AG04449 (cell line): ENCODE measurements at places on chromosomes 12 and 14.

GRCh38 chr14:89308232-89308959, 108.6 kb downstream of the FOXN3 start:
- DNase-seq, result no peak

- no peak for DNase-seq
These were observed 180.9 kb downstream of the CALM1 start for GRCh38 chr14:90577661-90578282.

GRCh38 chr12:7634561-7634960, 31.1 kb downstream of the APOBEC1 start:
- no peak for DNase-seq

DNA sequence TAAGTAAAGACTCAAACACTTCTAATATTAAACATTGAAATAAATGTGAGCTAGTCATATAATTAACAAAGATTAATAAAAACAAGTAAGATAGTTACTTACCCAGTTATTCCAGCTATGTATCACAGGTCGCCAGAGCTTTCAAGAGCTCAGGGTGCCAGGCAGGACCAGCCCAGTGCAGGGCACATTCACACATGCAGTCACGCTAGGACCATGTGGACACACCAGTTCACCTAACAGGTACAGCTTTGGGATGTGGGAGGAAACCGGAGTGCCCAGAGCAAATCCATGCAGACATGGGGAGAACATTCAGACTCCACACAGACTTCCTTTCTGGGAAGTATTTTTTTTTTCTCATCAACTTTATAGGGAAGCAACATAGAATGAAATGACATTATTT, 39.3 kb upstream of the KCNA1 start:
- DNase-seq, result no peak

DNA sequence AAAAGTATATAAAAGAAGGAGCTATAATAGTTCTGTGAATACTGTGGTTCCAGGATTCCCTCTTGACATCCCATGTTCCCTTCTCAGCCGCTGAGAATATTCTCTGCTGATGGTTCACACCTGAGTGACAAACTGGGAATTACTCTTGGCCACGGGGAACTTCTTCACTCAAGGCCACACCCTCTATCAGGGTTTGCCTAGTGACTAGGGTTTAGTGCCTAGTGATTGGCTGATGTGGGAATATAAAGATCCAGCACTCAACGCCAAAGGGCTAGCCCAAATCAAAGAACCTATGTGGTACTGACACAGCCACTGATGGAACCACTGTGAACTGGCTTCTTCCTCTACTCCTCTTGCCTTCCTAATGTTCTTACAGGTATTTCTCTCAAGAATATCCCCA, 248.4 kb downstream of the ASCL1 start:
- no peak for DNase-seq

DNA sequence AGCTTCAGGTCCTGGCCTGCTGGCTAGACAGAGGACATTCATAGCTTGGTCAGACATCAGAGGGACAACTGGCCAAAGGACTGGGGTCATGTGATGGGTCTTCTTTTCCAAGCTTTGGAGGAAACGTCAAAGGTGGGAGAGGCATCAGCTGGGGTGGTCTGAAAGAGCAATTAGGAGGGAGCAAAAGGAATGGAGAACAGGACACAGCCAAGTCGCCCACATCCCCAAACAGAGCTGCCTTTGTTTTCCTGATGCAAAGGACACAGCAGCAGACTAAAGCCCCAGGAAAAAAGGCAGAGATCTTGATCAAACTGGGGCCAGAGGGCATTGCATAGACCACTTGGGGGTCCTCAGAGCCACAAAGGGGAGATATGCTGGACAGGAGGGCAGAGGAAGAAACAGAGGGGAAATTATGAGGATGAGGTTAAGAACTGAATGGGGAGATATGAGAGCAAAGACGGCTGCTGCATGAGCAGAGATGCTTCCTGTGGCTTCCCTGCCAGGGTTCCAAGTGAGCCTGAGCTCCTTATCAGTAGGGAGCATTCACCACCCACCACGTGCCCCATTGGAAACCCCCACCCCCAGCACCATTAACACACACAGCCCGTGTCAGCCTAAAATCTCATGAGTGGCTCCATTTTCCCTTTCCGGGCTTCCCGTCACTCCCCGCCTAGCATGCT, 62.4 kb downstream of the ANO2 start:
- DNase-seq, result no peak

- no peak for DNase-seq
These were observed 12.1 kb upstream of the GAPDH start for GRCh38 chr12:6522193-6522592.

GRCh38 chr12:78402366-78403134, 462.0 kb upstream of the SYT1 start:
- DNase-seq, result no peak

DNA sequence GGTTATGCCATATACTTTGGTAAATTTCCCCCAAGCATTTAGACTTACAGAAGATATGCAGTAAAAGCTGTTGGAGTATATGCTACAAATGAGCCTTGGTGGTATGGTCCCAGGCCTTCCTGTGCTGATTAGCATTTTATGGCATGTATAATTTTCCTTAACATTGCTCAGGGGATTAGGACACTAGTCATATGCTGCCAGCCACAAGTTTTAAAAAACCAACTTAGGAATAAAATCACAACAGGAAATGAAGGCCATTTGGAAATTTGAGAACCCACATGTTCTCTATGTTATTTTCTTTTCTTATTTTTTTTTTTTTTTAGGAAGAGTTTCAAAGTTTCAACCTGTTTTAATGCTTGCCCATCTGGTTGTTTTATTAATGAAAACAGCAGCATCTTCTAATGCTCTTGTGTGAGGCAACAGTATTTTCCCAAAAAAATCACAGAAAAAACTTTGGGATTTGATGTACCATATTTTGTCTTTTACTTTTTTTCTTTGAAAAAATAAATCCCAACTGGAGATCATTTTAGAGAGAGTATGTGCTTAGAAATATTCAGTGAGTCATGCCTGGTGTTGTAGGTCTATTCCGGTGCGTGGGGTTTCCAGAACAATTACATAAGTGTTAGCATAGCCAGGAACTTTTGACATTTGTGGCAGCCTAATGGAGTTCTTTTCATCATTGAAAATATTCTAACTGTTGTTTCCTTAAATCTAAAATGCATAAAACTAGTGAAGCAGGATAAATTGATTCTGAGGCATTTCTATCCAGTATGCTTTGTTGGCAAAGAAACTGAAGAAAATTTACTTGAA, 21.7 kb upstream of the DUSP6 start:
- DNase-seq, result no peak

DNA sequence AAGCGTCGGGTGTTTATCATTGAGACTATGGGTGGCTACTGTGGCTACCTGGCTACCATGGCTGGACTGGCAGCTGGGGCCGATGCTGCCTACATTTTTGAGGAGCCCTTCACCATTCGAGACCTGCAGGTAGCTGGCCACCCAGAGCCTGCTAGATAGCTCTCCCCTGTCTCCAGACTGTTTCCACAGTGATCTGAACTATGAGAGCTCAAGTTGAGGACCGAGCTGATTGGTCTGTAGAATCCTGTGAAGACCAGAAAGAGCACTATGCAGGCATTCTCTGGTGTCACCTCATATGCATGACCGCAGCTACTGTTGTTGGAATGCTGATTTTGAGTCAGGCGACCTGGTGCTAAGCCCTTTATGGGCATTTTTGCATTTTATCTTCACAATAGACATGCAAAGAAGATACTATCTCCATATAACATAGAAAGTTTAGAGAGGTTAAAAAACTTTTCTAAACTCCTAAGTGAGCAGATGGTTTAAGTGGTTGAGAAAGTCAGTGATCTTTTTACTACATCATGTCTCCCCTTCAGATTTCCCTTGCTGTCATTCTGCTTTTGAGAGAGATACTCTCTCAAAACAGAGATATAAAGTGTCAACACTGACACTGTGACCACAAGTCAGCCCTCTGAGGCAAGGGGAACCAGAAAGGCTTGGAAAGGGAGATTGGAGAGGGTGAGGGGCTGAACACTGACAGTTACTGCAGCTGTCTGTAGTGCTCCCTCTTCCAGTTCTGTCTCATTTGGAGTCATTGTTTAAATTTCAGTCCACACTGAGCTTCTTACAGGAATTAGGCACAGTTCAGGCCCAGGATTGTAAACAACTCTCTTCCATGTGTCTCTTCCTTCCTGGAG, 14.3 kb downstream of the ASB8 start:
- no peak for DNase-seq

GRCh38 chr12:7019043-7019569, 830 bp upstream of the LPCAT3 start:
- no peak for DNase-seq

DNA sequence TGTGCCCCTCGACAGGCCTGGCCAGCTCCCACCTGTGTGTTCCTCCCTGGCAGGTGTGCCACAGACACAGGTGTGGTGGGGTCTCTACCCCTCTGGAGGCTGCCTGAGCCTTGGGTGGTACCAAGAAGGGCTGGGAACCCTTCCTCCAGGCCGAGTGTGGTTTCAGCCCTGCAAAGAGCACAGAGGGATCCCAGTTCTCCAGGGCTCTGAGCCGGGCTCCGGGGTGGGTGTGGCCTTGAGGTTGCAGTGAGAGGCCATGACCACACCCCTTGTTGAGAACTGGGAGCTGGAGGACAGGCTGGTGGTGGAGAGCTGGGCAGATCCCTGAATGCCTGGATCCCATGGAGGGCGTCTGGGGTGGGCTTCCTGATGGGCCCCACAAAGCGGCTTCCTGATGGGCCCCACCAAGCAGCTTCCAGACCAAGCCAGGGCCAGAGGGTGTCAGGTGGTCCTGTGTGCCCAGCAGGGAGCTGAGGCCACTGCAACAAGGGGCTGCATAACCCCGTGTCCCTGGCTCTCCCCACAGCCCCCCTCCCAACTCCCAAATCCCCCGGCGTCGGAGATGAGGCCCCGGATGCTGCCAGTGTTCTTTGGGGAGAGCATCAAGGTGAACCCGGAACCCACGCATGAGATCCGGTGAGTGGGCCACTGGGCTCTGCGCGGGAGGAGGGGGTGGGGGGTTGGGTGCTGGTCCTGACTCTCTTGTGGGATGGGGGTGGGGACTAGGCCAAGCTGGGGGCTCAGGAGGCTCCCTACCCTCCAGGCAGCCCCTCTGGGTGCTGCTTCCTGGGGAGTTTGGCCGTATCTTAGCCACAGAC, 16.6 kb downstream of the RFLNA start:
- no peak for DNase-seq

DNA sequence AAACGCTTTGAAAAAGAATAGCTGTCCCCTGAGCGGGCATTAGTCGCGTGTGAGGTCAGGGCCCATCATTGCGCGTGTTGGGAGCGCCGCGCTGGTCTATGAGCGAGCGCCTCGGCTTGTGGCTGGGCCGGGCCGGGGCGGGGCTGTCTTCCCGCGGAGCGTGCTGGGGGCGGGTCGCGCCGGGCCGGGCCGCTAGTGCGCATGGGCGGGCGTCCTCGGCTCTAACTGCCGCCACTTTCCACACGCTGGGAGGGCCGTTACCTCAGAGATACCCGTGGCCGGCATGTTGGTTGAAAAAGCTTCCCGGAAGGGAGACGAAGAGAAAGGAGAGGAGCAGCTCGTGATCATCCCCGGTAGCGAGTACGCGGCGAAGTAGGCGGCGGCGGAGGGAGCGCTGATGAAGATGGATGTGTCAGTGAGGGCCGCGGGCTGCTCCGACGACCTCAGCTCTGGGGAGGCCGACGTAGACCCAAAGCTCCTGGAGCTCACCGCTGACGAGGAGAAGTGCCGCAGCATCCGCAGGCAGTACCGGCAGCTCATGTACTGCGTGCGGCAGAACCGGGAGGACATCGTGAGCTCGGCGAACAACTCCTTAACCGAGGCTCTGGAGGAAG, at the start of gene EID3:
EID3 (plus strand) TSS at position 202 of the 614 bp plus-strand sequence; CDS start at position 398, 196 bp downstream.
- DNase-seq, result no peak

DNA sequence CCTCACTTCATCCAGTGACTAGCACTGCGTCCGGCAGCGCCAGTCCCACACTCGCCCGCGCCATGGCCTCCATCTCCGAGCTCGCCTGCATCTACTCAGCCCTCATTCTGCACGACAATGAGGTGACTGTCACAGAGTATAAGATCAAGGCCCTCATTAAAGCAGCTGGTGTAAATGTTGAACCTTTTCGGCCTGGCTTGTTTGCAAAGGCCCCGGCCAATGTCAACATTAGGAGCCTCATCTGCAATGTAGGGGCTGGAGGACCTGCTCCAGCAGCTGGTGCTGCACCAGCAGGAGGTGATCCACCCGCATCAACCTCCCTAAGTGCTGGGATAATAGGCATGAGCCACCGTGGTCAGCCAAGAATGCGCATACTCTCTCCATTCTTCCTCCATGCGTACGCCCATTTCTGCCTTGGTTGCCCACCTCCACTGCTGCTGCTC, 59.9 kb downstream of the IRF2BPL start:
- DNase-seq, result no peak
